ENCODE measurements at places on chromosomes 5 and 9.

- no peak for DNase-seq
Observed at GRCh38 chr5:175866377-175866907, 4.9 kb upstream of the CPLX2 start.

GRCh38 chr5:63727583-63727982, 234.7 kb downstream of the HTR1A start:
- DNase-seq = no peak

GRCh38 chr5:8291641-8292040, 422.7 kb downstream of the MTRR start:
- DNase-seq = no peak

GRCh38 chr5:141475625-141476131, at the start of gene PCDHGC3:
Gene PCDHGC3 (plus strand): TSS chr5:141475966. CDS start chr5:141476117, 151 bp downstream.
- peak; percentile 97 for DNase-seq

DNA sequence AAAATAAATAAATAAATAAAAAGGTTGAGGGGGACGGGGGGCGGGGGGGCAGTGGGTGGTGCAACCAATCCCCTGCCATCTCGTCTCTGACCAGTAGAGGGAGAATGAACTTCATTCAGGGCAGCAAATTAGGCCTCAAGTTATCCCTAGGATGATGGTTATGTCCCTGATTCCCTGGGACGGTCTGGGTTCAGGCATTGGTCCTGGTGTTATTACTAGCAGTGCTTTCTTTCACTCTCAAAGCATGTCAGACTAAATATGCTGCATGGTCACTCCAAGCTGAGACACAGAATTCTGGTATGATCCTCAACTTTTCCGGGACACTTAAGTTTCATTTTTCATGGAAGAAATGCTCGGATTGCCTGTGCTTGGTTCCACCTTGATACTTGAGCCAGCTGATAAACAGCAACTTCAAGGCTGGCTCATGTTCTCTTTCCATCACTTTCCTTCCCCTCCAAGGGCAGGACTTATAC, 59.4 kb downstream of the DAP start:
- DNase-seq = peak; percentile 66

DNA sequence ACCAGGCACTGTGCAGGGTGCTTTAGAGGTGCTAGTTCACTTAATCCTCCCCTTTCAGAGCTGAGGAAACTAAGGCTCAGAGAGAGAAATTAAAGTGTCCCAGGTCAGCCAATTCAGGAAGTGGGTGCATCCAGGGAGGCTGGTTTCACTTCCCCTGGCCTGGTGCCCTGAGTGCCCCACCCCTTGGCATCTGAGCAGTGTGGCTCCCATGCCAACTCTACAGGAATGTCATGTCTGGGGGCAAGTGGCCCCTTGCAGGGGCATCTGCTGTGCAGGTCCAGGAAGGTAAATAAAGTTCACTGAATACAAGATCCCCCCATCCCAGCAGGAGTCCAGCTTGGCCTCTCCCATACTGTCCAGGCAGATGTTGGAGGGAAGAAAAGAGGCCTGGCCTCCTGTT, 4.4 kb upstream of the N4BP3 start:
- no peak for DNase-seq

DNA sequence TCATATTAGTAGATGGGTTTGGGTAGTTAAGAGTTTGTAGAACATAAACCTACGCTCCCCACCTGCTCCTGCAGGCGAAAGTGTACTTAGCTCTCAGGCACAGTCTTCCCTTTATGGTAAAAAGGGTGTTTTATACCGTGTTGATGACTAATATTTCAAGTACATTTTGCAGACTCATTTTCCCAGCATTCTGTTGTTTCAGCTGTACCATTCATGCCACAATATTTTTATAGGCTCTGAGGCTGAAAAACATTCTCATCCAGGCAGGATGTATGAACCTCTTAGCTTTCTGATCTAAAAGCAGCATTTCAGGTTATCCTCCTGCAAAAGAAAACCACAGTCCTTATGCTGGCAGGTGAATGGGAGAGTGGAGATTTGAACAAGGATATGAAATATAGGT, 231.4 kb downstream of the NR2F1-AS1 start:
- peak; percentile 82 for DNase-seq

DNA sequence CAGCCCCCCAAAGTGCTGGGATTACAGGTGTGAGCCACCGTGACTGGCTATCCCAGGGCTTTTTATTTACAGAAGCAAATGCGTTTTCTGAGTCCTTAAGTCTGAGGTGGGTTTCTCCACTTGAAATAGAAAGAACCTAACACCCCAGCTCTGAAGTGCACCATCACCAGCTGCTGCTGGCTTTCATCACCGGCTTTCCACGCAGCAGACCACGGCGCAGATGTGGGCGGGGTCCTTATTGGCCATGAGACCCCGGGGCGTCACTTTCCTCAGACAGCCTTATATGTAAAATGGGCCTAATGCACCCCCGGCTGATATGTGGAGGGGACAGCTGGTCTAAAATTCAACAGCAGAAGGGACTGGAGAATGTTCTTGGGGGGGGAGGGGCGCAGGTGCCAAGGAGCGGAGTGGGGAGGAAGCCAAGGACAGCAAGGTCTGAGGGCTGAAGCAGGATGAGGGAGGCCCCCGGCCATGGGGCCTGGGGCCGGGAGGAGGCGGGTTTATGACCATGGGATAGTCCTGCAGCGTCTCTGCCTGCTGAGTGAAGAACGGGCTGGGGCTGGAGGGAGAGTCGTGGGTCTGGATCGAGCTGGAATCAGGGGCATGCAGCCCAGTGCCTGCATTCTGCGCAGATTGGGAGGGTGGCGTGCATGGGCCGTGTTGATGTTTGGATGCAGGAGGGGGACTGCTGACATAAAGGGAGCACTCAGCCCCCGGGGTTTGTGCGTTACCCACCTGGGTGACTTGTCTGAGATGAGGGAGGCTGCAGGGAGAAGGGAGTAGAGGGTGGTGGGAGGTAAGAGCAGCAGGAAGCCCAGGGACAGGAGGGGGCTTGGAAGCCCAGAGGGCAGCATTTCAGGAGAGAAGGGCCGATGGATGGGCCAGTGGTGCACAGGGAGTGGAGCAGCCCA, 30.2 kb downstream of the RASGEF1C start:
- DNase-seq = no peak

Measured in iris pigment epithelial cell (primary cell).